ENCODE measurements at places on chromosomes 2 and 18. TPM values are rescaled to one million over a fixed set of nuclear protein-coding genes. Genes with fewer than 3 reads are reported as not detected.

SERPINB11 gene
- not detected for total RNA-seq

ITGAV gene
- total RNA-seq, result 448 TPM

ARHGAP15 gene
- total RNA-seq, result not detected

GNAL gene
- total RNA-seq, result 0.46 TPM

SPHKAP gene
- total RNA-seq, result not detected

GGCX gene
- total RNA-seq, result 68.9 TPM

CCDC141 gene
- total RNA-seq, result not detected

DNA sequence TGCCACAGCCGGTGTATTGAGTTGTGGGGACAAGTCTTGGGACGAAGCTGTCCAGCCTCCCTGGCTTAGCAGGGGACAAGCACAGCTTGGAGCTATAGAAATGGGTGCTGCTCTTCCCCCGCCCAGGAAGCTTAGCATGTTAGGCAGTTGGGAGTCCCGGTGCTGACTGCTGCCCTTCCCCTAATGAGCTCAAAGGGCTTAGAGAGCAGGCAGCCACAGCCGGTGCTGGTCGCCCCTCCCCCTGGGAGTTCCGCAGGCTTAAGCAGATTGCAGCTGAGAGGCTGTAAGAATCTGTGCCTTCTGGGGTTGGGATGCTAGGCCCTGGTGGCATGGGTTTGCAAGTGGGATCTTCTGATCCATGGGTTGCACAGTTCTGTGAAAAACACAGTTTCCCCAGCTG lies 237.3 kb downstream of the DCDC2C start:
- no peak for DNase-seq

DNA sequence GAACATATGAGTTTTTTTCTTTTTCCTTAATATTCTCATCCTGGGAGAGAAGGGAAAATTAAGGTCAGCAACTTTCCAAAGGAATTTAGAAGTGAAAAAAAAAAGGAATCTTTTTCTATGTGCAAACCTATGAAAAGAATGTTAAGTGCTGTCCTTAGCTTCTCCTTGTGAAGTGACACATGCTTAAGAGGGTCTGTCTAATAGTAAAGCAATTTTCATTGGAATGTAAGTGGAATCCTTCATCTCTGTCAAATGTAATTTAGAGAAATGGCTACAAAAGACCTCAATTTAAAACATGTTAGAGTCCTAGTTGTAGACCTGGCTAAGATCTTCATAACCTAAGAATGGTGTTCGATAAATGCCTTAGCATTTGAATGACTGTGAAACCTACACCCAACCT lies 117.4 kb upstream of the EPB41L3 start:
- no peak for DNase-seq

DNA sequence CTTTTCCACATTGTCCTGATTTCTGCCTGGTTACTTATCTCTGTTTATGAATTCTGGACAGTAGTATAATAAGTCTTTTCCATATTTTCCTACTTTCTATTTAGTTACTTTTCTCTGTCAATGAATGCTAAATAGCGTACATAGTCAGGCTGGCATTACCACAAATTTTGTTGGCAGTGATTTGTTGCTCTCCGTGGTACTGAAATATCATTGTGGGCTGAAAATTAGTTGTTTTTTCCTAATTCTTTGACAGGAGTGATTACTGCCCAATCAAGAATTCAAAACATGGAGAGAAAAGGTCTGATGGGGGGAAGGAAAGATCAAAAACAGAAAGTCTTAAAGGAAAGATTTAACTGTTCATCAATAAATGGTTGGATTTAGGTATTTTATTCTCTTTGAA lies 7.7 kb upstream of the GALNT13 start:
- no peak for DNase-seq

DNA sequence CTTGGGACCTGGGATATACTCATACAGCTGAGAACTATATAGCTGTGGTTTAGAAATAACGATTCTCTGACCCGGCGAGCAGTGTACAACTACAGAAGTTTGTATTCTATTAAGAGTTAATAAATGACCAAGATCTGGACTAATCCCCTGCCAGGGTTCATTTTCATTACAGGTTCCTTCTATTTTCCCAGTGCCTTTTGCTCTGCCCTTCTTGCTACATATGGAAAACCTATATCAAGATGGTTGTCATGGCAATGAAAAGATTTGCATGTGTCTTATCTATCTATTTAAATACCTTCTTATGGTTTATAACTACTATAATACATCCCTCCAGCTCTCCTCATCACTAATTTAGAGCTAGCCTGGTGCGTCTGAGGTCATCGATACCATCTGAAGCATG lies 965.2 kb downstream of the BCL11A start:
- DNase-seq, result no peak

DNA sequence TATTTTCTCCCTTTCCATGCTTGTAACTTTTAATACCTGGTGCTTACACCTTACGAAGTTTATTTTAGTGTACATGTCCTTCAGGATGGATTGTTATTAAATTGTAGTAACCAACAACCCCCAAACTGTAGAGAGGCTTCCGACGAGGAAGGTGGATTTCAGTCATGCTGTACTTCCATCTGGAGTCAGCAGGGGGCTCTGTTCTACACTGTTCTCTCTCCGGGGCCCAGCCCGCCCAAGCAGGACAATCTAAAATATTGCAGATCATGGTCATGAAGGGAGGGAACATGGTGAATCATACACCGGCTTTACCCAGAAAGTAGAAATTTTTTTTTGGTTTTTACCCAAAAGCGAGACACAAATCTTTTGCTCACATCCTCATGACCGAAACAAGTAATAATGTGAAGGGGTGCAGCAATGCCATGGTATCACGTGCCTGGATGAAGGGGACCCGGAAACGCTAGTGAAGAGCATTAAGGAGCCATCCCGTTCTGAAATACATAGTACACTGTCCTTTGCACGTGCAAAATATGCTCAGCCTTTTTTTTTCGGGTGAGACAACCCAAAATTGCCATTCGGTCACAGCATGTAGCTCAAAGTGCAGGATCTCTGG lies 884.8 kb downstream of the EPHA4 start:
- DNase-seq, result no peak

DNA sequence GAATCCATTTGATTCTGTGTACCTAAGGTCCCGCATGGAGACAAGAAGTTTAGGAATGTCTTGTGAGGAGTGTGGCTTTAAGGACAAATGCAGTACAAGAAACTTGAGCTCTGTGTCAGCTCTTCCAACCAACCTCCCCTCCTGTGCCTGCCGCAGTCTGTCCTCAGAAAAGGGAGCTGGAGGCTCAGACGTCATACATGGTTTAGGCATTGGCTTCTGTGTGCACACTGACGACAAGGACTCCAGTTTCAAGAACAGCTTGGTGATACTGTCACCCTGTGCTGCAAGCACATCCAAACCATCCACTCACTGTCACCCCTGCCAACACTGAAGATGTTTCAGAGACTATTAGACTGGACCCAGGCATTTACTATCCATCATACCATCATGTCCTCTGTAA lies 470.4 kb downstream of the IRS1 start:
- DNase-seq, result no peak

DNA sequence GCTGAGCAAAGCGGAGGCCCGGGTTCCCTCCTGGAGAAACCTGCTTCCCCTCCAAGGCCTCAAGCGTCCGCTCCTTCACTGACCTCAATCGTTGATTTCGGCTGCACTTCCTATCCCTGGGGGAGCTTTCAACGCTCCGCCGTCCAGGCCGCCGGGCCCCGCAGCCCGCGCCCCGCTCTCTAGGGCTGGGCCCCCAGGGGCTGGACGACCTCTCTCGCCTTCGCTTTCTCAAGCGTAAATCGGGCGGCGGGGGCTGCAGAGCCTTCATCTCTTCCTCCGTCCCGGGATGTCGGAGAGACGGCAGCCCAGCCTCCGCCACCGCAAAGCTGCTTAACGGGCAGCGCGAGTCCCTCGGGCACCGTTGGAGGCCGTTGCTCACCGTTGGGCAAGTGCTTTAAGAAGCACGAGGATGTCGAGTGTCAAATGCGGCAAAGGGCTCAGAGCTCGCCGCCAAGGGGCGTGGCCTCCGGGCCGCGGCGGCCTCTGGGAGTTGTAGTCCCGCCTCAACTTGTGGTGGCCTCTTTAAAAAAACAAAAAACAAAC lies 8.5 kb downstream of the HES6 start:
- DNase-seq, result no peak

DNA sequence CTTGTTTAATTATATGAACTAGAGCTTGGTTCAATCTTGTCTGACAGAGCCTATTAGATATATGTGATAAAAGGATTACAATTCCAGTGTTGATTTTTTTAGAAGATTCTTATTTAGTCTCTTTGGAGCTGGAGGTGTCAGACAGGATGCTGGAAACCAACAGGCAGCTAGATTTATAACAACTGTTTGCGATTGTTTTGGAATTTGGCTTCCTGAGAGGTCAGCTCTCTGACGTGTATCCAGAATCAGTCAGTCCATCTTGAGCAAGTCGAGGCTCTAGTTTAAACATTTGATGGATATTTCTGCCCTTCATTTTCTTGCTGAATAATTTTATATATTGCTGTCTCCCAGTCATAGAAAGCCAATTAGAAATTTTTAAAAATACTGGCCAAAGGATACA lies 1062.9 kb downstream of the DPP10 start:
- no peak for DNase-seq
